ENCODE measurements at places on chromosomes 13 and 19. TPM values are rescaled to one million over a fixed set of nuclear protein-coding genes. Genes with fewer than 3 reads are reported as not detected.

Gene LPAR6
- 8.8 TPM for total RNA-seq

Gene C19orf81
- not detected for total RNA-seq

GRCh38 chr13:43229506-43229905, 206.1 kb downstream of the DNAJC15 start:
- H3K4me3 ChIP-seq: no peak overlapping the region
- no peaks in the 10 kb centered on the region for H3K4me1 ChIP-seq
- H3K36me3 ChIP-seq: no peaks in the 10 kb centered on the region
- DNase-seq: no peak
- H3K27ac ChIP-seq: no peak overlapping the region

Gene ACTMAP
- 10.3 TPM for total RNA-seq

GRCh38 chr19:38907670-38908069, 4.3 kb downstream of the CCER2 start:
- peaks cover 3% of the 10 kb centered on the region for H3K36me3 ChIP-seq
- DNase-seq: no peak
- no peaks in the 10 kb centered on the region for H3K4me1 ChIP-seq
- H3K27me3 ChIP-seq: no peaks in the 10 kb centered on the region
- H3K4me3 ChIP-seq: no peak overlapping the region

DNA sequence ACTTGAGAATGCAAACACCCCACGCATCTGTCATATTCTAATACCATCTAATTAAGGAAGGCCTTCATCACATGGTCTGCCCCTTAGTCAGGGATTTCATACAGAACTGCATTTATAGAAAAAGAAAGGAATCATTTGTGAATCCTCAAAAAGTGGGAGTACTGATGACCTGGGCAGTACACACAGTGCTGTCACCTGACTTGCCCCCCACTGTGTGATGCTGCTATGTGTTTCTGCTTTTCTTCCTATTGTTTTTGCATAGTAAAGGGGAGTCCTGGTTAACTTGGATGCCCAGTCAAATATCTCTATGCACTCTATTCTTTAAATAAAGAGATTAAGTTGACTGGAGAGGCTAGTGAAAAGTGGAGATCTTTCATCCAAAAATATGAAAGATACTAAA, 1921.2 kb upstream of the PRR20A start:
- H3K4me1 ChIP-seq: no peaks in the 10 kb centered on the region
- H3K4me3 ChIP-seq: no peak overlapping the region
- no peak for DNase-seq

DNA sequence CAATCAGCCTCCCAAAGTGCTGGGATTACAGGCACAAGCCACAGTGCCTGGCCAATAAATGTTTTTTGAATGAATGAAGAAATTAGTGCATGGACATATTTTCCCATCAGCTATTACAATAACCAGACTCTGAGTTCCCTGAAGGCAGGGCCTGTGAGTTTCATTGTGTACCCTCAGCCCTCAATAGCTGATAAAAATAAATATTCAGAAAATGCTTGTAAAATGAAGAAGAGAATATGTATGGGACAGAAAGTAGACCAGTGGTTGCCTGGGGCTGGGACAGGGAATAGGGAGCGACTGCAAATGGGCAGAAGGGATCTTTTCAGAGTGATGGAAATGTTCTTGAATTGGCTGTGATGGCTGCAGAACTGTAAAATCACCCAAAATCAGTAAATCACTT, 28.8 kb downstream of the NUMBL start:
- H3K4me3 ChIP-seq: no peak overlapping the region
- H3K36me3 ChIP-seq: no peaks in the 10 kb centered on the region
- peaks cover 11% of the 10 kb centered on the region for H3K4me1 ChIP-seq
- H3K27ac ChIP-seq: no peak overlapping the region
- no peaks in the 10 kb centered on the region for H3K27me3 ChIP-seq

- no peaks in the 10 kb centered on the region for H3K27me3 ChIP-seq
- H3K36me3 ChIP-seq: peaks cover 18% of the 10 kb centered on the region
- H3K27ac ChIP-seq: peak overlapping the region; percentile 81
- peaks cover 17% of the 10 kb centered on the region for H3K4me1 ChIP-seq
- no peak for DNase-seq
- peak overlapping the region; percentile 69 for H3K4me3 ChIP-seq
Measured at GRCh38 chr19:16829822-16830289, 658 bp downstream of the SIN3B start.

DNA sequence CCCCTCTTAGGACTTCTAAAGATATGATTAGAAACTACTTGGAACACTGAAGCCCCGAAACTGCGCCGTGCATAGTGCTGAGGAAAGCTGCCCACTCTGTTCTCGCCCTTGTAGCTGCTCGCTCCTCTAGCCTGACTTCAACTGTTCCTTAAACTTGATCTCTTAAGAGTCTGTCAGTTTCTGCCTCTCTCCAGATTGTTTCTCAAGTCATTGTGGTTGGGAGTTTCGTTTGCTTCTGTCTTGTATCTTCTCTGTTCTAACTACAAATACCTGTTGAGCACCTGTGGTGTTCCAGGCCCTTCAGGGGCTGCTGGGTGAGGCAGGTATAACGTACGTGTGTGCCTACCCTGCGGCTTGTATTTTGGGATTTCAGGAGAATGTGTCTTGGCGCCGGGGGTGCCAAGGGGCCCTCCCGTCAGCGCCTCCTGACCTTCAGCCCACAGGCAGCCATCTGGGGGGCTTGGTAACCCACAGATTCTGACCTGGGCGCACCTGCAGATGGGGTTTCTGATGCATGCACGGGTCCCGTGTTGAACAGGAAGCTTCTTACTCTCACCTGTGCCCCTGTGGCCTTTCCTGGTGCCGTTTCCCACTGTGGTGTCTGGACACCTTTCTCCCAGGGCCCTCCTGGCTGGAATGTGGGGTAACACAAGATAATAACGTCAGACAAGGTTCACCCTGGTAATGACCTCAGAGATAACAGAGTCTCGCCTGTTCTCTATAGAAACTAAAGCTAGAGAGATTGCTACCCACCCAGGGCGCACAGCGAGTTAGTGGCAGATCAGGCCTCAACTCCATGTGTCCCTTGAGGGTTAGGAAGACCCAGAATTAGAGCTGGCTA, 17.2 kb upstream of the DCUN1D2 start:
- H3K36me3 ChIP-seq: no peaks in the 10 kb centered on the region
- no peaks in the 10 kb centered on the region for H3K4me1 ChIP-seq
- no peak overlapping the region for H3K4me3 ChIP-seq
- no peak for DNase-seq

GRCh38 chr19:1985588-1986356, 29.7 kb downstream of the BTBD2 start:
- H3K4me3 ChIP-seq: no peak overlapping the region
- H3K4me1 ChIP-seq: no peaks in the 10 kb centered on the region
- H3K27ac ChIP-seq: no peak overlapping the region
- no peak for DNase-seq
- peaks cover 13% of the 10 kb centered on the region for H3K36me3 ChIP-seq

Gene VSIG10L
- 3.6 TPM for total RNA-seq

- H3K4me1 ChIP-seq: no peaks in the 10 kb centered on the region
- no peak for DNase-seq
- no peak overlapping the region for H3K27ac ChIP-seq
- H3K4me3 ChIP-seq: no peak overlapping the region
- peaks cover 2% of the 10 kb centered on the region for H3K36me3 ChIP-seq
Measured at GRCh38 chr19:48379058-48379457, 12.3 kb downstream of the KDELR1 start.

- no peaks in the 10 kb centered on the region for H3K36me3 ChIP-seq
Measured at GRCh38 chr13:80889829-80890228, 548.9 kb upstream of the SPRY2 start.

Data from CD8-positive, alpha-beta memory T cell (primary cell).